D721Med (cell line): ENCODE measurements at places on chromosomes 11 and 22.

DNA sequence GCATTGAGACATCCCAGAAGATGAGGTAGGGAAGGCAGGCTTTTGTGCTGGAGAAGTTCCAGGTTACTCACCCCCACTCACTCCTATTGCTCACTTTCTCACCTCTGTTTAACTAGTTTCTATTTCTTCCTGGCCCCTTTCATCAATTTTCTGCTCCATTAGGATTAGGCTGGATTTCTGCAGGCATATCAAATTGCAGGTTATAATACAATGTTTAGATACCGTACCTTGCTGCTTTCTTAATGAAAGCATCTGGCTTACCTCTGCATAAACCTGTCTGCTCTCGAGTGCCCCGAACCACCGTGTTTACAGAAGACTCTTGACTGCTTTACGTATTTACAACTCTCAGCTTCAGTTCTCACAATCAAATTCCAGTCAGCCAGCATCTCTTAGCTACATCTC lies 173.7 kb downstream of the ADAMTS15 start:
- no peak for DNase-seq

- no peak for DNase-seq
Observed at GRCh38 chr11:81237139-81237538, 1496.5 kb downstream of the FAM181B start.

DNA sequence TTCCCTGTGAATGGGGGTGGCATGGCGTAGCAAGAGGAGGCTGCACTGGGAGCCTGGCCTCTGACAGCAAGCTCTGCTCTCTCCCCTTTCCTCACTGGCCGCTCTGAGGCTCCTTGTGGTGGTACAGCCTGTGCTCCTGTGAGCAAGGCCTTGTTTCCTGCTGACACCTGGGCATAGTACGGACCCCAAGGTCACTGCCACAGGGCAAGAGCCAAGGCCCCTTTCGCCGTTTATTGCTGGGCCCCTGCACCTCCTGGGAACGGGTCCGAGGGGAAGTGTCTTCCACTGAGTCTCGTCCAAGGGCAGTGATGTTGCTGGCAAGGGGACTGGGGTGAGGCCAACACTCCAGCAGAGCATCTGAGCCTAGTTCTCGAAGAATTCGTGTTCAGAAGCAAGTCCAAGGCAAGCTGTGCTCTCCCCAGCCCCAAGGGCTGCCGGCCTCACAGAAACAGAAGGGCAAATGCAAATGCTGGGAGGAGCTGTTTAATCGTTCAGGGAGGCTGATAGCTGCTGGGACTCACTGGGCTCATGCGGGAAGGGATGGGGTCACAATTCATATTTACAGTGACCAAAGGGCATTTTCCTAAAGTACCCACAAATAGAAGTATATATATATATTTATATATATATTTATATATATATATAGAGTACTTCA lies 15.9 kb upstream of the TTLL12 start:
- DNase-seq: no peak

GRCh38 chr11:83033972-83034672 lies 37.6 kb downstream of the RAB30 start:
- DNase-seq: no peak

GRCh38 chr11:118910309-118911112 lies 15.2 kb downstream of the BCL9L start:
- no peak for DNase-seq

GRCh38 chr11:123690485-123690884 lies 36.1 kb upstream of the SCN3B start:
- no peak for DNase-seq

GRCh38 chr11:134476435-134477021 lies 64.5 kb upstream of the B3GAT1 start:
- DNase-seq: no peak

- no peak for DNase-seq
Observed at GRCh38 chr11:19650467-19650866, 62.2 kb upstream of the NAV2 start.

GRCh38 chr22:19757140-19757984 lies 3.2 kb upstream of the TBX1 start:
- no peak for DNase-seq

DNA sequence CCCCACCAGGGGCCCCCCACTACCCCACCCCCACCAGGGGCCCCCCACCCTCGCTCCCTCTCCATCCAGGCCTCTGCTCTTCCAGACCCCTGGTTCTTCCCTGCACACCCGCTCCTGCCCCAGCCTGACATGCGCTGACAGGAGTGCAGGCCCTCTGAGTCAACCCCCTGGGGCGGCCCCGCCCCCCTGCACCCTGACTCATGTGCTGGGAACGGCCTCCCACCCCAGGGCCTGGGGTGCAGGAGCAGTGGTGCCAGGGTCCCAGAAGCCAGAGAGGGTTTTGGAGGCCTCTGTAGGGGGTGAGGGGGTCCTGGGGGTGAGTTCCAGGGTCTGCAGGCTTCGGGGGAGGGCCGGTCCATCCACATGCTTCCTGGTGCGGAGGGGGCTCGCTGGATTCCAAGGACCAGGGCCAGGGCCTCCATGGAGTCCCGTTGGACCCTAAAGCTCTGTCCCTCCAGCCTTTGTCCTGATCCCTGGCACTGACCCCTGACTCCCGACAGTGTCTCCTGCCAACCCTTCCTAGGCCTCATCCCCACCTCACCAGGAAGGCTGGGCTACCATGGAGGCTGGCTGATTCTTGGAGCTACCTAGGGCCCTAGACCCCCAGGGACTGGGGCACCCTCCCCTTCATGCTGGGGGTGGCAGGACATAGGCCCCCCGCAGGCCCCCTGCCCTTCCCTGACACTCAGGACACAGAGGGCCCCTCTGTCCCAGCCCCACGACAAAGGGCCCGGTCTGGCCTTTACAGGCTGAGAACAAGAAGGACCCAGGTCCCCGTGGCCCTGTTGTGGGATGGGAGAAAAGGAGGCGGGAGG lies 583 bp upstream of the PKP3 start:
- no peak for DNase-seq

DNA sequence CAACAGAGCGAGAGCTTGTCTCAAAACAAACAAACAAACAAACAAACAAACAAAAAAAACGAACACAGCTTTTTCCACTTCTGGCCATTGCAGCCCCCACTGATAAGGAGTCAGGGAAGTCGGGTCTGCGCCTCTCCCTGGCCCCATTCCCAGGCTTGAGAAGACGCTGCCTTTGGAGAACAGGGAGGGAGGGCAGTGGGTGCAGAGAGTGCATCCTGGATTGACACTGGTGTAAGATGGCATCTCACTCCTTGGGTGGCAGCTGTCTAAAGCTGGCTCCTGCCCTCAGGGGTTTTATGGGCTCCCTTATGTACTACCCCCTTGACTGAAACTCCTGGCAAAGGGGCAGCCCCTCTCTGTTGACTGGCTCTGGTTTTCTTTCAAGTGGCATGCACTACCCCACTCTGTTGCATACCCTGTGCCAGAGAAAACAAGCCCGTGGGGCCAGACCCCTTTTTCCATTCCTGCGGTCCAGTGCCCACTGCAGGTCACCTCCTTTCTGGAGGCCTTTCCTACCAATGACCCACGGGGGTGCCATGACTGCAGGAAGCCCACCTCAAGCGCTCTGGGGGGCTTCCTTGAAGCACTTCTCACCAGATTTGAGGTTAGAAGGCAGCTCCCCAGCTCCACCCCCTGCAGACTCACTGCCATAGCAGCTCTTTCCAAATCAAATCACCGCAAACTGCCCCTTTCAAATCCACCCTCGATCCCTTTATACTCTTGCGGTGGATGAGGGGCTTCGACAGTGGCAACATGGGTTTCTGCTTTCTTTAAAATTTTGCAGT lies 12.7 kb downstream of the DRAP1 start:
- no peak for DNase-seq

DNA sequence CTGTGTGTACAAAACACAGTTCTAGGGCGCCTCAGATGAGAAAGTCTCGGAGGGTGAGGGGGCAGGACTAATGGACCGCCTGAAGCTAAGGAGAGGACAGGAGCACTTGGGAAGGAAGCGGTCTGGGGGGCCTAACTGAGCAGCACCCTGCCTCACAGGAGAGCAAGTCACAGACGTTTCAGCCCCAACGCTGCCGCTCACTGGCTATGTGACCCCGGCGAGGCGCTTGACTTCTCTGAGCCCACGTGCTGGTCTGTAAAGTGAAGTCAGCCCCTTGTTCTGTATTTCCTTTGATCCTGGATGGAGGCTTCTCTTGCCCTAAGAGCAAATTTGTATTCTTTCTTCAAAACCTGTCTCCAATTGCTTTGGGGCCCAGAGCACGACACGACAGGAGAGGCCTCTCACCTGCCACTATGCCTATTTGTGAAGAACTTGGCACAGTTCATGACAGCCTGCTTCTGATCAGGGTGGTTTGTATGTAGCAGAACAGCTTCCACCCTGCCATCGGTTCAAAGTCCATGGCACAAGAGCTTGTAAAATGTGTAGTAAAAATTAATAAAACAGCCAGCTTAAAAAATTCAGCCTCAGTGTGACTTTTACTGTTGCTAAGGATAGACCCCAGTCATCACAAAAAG lies 59.1 kb downstream of the WNT11 start:
- DNase-seq: no peak

GRCh38 chr11:12200279-12200990 lies 90.0 kb downstream of the MICAL2 start:
- no peak for DNase-seq

DNA sequence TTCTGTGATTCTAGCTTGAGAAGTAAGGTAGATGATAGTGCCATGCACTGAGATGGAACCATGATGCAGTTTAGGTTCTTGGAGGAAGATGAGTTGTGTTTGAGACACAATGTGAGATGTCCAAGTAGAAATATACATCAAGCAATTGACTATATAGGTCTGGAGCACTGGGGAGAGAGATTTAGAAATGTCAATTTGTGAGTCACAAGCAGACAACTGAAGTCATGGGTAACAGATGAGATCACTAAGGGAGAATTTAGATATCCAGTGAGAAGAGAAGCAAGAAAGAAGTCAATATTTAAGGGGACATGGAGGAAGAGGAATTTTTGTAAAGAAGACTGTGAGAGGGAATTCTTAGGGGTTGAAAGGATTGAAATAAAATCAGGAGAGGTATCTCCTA lies 65.1 kb upstream of the RRAS2 start:
- DNase-seq: no peak

DNA sequence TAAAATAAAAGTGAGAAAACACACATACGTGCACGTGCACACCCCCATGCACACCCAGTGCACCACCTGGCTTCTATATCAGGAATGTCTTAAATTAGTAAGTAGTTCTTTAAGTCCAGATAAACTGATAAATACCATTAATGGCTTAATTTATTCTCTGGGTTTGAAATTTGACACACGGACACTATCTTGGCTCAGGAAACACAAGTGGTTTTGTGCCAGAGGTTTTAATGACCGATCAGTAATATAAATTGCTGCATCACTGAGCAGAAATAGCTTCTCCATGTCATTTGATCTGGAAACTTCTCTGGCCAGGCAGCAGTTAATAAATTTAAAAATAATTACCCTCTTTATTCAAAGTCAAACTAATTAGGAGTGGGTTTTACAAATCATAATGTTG lies 101.5 kb upstream of the NNMT start:
- DNase-seq: no peak

- DNase-seq: no peak
Observed at GRCh38 chr22:39308614-39309363, 10.6 kb downstream of the RPL3 start.
